ENCODE measurements at places on chromosomes 7 and 10. TPM values are rescaled to one million over a fixed set of nuclear protein-coding genes. Genes with fewer than 3 reads are reported as not detected.

Gene NRP1
- total RNA-seq, result 516 TPM

Gene LDB3
- total RNA-seq, result not detected

Gene ZNF800
- total RNA-seq, result 15.1 TPM

Gene WAPL
- total RNA-seq, result 56.9 TPM

Gene TRIM50
- not detected for total RNA-seq

Gene PNLIP
- not detected for total RNA-seq

Gene HELLS
- total RNA-seq, result 76.8 TPM

Gene PDZD7
- total RNA-seq, result 1.4 TPM

Gene UBE2H
- total RNA-seq, result 52.5 TPM
